NCI-H187 (cell line): ENCODE measurements at places on chromosomes 4 and X.

GRCh38 chr4:184402239-184402638 lies 72.1 kb downstream of the IRF2 start:
- DNase-seq = no peak

- DNase-seq = no peak
Observed at GRCh38 chr4:905485-906338, 26.4 kb downstream of the GAK start.

GRCh38 chr4:16686195-16686594 lies 212.2 kb downstream of the LDB2 start:
- DNase-seq = no peak

DNA sequence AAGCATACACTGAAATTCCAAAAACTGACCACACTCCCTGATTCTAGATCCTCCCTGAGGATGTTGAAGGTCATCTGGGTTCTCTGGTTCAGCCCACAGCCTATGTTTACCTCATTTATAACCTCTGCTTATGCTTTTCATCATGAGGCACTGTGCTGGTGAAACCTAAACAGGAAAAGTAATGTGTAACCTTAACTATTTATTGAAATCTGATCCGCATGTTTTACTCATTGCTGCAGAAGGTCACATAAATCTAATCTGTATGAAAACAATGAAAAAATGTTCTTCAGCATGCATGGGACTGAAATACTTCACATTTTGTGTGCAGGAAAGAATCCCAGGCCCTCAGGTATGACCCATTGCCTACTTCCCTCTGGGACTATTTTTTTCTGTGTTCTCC lies 30.3 kb downstream of the UCHL1 start:
- no peak for DNase-seq

DNA sequence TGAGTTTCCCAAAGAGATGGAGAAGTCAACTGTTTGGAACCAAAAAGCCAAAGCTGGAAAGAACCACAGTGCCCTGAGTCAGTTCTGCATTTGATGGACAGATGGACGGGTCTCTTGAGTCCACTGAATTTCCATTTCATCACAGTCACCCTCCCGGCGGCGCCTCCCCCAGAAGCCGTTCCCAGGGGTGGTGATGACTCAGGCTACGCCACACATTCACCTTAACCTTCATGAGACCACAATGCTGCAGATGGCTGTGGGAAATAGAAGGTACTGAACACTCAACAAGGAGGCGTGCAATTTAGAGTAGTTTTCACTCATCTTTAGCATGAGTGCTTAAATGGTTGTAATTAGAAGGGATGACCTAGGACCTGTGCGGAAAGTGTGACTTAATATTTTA lies 61.3 kb downstream of the STOX2 start:
- DNase-seq = no peak

- DNase-seq = no peak
Observed at GRCh38 chr4:184163813-184164212, 53.9 kb downstream of the ENPP6 start.

DNA sequence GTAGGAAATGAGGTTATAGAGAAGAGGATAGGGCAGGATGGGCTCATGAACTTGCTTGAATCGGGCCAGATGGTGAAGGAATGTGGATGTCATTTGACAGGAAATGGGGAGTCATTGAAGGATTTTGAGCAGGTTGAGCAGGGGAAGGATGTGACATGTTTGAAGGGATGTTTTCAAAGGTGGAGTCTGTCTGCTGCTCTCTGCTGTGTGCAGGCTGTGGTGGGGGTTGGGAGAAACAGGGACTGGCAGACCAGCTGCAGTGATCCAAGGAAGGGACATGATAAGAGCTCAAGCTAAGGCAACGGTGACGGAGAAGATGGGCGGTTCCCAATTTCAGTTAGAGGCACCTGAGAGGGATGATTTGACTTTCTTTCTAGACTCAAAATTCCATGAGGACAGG lies 14.0 kb upstream of the XPNPEP2 start:
- DNase-seq = no peak

- DNase-seq = no peak
Observed at GRCh38 chr4:144557404-144557803, 88.6 kb upstream of the HHIP start.

DNA sequence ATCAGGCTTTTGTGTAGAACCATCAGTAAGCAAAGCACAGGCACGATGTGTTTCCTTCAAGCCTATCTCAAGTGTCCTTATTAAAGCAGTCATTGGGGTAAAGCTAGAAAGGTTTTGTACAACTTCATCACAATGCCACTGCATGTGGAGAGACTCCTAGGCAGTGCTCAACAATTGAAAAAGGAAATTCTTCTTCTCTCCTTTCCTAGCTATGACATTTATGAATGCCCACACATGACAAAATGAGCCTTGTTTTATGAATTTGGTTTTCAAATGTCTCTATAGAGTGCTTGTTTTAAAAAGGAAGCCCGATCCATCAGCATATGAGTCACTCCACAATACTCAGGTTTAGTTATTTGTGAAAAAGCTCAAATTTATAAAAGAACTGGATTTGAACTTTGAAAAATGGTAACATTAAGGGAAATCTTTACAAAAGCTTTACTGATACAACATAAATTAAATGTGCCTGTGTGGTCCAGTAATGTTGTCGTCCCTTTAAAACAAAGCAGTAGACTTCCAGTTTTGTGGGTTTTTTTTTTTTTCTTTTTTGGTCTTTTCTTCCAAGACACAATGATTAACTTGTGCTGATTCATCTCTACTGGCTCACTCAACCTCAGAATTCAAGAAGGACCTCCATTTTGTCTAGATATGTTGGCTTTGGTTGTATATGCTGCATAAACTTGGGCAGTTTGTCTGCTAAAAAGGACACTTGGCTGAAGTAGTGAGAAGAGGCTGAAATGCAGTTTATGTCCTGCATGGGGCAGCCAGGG lies 273.8 kb downstream of the GASK1B start:
- DNase-seq = no peak

GRCh38 chr4:48255072-48255958 lies 14.3 kb downstream of the TEC start:
- no peak for DNase-seq

- DNase-seq = no peak
Observed at GRCh38 chr4:113444386-113444785, 317.2 kb downstream of the CAMK2D start.

DNA sequence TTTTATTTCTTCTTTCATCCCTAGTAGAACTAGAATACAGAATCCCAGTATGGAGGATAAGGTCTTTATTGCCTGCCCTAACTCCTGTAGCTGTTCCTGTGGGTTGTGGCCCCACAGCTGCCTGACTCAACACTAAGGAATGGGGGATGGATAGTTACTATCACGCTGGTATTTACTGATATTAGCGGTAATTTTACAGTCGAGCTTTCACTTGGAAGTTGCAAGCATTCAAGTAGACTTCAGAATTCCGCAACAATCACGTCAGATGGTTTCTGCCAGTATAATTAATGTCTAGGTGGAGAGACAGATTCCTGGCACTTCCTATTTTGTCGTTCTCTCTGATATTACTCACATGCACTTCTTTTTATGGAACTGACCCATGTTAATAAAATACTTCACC lies 489.8 kb downstream of the PABPC4L start:
- DNase-seq = no peak

DNA sequence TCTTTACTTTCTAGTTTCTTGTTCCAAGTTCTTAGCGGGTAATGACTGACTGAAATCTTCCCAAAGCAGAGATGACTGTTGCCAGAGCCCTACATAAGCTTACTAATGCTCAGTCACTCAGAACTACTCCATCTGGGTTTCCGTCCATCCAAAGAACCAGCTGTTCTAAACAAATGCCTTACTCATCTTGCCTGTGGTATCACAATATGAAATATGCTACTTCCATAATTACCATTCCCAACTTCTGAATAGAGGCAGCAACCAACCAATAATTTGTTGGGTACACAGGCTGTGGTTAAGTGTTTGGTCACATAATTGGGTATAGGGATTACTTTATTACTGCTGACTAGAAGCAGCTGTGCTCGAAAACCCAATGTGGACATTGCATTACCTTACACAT lies 930.2 kb upstream of the DIAPH2 start:
- DNase-seq = no peak

DNA sequence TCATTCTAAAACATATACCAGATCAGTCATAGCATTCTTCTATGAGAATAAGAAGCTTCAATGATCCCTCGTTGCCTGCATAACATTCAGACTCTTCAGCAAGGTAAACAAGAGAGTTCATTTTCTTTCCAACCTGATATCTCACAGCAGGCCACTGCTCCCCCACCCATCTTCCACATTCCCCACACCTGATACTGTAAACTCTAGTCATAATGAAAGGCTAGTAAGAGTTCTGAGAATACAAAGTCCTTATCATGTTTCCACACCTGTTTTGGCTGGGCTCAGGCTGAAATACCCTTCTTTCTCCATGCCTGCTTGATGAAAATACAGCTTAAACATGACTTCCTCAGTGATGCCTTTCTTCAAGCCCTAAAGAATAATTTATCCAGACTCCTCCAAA lies 2.3 kb upstream of the AASDH start:
- no peak for DNase-seq

- no peak for DNase-seq
Observed at GRCh38 chrX:22969411-22969810, 30.3 kb upstream of the DDX53 start.

DNA sequence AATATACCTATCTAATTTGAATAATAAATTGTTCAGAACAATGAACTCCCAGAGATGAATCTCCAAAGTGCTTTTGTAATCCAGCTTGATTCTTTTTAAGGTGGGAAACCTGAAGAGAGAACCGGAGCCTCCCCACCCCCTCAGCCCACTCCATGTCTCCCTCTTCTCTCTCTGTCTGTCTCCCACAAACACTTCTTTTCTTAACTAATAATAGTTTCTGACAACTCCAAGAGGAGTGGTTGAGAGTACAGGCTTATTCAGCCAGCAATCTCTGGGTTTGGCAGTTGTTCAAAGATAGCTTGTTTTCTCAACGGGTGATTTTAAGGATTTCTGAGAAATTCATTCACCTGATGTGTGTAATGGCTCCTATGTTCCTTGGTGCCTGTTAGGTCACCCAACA lies 23.4 kb downstream of the PPP4R3C start:
- DNase-seq = no peak

- no peak for DNase-seq
Observed at GRCh38 chrX:97766501-97767095, 882.9 kb downstream of the RPA4 start.

- no peak for DNase-seq
Observed at GRCh38 chr4:89123451-89123851, 12.1 kb downstream of the TIGD2 start.

DNA sequence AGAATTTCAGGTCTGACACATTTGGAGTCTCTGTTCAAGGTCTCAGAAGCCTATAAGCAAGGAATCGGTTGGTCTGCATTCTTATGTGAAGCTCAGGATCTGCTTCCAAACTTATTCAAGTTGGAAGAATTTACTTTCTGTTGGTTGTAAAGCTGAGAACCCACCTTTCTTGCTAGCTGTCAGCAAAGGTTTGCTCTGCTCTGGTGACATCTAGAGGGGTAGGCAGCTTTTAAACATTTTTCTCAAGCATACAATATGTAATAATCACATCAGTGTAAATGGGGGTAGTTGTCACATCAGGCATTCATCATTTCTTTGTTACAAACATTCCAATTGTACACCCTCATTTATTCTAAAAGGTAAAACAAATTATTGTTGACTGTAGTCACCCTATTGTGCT lies 935.2 kb downstream of the TRAM1L1 start:
- no peak for DNase-seq

DNA sequence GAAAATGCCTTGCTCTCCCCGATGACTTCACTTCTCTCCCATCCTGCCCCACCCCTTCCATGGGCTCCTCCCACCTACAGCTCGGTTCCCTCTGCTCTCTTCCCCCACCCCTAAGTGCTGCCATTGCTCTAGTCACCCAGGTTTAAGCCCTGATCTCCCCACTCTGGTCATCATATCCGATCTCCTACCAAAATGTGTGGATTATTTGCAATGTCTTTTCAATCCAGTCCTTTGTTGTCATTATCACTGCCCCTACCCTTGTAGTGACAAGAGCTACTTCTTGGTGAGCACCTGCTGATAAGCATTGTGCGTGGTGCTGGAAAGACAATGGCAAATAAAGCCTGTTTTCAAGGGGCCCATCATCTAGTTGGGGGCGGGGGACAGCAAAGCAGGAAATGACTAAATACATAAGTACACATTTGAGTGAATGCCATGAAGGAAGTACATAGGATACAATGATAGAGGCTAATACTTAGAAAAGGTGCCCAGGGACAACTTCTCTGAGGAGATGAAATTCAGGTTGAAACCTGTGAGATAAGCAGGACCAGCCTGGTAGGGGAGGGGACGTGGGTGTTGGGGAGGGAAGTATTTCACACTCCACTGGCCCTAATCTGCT lies 63.8 kb downstream of the DLG3 start:
- peak; percentile 0 for DNase-seq

- DNase-seq = no peak
Observed at GRCh38 chr4:153798420-153798819, 9.5 kb upstream of the SFRP2 start.

DNA sequence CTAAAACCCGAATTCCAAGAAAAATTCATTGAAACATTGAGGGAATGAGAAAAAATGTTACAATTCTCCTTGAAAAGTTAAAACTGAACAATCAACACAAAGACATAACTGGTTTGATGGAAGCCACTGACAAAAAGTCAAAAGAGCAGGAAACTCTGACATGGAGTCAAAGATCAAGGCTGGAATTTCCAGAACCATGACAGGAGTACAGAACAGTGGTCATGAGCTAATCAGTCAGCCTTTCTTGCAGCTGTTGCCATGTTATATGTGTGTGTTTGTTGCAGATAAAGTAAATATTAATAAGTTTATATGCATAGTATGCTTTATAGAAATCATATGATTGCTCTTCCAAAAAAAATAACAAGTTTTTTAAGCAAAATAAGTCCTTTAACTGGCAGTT lies 184.7 kb upstream of the HCCS start:
- DNase-seq = no peak

GRCh38 chr4:82677327-82677726 lies 115.5 kb upstream of the TMEM150C start:
- DNase-seq = no peak

DNA sequence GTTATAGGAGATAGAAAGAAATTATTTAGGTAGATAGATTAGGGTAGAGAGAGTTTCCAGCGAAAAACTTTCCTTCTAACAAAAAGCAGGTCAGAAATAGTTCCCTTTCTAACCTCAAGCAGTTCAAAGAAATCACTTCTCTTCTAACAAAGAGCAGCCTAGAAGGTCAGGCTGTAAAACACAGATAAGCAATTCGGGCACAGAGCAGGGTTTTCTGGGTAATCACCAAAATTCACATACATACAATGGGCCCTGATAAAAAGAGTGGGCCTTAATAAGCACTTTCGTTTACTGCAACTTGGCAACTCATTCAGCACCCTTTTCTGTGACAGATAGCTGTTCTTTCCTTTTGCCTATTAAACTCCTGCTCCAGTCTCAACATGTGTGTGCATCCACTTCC lies 13.4 kb upstream of the NAF1 start:
- DNase-seq = no peak

DNA sequence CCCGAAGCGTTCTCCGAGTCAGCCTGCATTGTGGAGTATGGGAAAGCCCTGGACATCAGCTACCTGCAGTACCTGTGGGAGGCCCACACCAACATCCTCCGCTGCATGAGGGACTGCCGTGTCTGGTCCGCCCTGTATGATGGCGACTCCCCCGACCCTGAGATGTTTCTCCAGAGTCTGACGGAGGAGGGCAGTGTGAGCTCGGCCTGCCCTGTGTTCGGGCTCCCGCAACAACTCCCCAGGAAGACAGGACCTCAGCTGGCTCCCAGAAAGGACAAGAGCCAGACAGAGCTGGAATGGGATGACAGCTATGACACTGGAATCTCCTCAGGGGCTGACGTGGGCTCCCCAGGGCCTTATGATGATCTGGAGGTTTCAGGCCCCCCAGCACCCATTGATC lies 111.3 kb downstream of the GATB start:
- no peak for DNase-seq

- DNase-seq = no peak
Observed at GRCh38 chr4:165563851-165564250, 185.0 kb downstream of the CPE start.
